ENCODE measurements at places on chromosomes 4 and X.
A peak's percentile ranks its signal among the peaks of the same experiment; 100 is the strongest.

GRCh38 chr4:140084385-140084784 lies 69.6 kb downstream of the MAML3 start:
- DNase-seq = no peak

DNA sequence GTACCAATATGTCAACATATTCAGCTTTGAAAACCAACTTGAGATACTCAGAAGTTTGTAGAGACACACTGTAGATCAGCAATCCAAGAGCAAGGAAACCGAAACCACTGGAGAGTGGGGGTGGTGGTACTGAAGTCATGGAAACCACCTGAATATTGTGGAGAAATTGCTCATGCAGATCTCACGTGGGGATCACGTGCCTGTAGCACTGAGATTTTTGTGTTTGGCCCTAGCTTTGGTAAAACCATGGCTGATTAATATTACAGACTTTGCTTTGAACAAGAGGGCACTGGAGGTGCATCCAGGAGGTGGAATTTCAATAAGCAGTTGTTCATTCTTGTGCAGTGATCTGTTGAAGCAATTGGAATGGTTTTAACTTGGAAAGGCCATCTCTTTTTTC lies 47.2 kb downstream of the GBA3 start:
- no peak for DNase-seq

GRCh38 chr4:128863312-128864075 lies 54.0 kb downstream of the JADE1 start:
- DNase-seq = peak; percentile 60

GRCh38 chrX:45758319-45758718 lies 557.6 kb upstream of the DIPK2B start:
- peak; percentile 64 for DNase-seq

DNA sequence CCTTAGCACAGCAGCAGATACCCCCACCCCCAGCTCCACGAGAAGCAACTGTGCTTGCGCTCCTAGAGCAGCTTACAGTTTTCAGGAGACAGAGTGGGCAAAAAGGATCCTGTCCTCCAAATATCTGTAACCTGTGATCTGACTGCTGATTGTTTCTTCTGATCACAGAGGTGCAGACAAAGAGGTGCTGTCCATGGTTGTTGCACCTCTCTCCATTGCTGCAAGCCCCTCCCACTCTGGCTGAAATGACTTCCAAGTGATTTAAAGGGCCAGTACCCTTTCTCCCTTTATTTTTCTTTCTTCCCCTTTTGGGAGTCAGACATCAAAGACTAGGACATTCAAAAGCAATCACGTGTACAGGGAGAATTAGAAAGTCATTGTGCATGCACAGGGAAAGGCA lies 205.3 kb upstream of the GEMIN8 start:
- DNase-seq = no peak

DNA sequence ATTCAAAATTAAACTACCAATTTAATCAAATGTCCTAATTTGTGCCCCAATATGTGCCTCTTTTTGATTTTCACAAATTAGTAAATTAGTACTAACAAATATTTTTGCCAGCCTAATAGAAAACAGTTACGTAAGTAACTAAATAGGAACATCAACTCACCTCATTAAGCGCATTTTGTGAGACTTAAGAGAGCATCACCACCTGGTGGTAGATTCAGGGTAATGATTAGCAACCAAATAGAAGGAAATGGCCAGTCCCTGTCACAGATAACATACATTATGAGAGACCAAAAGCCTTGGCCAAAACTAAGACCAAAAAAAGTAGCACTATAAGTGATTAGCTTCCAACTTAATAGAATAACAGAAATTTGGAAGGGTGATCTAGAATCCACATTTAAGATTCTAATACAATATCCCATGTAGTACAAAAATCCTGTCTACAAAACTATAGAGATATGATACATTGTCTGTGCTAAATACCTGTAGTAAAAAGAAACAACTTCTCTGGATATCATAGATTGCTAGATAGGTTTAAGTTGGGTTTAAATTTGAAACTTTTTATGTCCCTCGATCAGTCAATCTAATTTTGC lies 46.7 kb downstream of the C4orf46 start:
- DNase-seq = peak; percentile 27

GRCh38 chr4:108867476-108867875 lies 104.6 kb upstream of the ETNPPL start:
- no peak for DNase-seq
